ENCODE measurements at places on chromosomes 3 and 15.
A peak's percentile ranks its signal among the peaks of the same experiment; 100 is the strongest.

DNA sequence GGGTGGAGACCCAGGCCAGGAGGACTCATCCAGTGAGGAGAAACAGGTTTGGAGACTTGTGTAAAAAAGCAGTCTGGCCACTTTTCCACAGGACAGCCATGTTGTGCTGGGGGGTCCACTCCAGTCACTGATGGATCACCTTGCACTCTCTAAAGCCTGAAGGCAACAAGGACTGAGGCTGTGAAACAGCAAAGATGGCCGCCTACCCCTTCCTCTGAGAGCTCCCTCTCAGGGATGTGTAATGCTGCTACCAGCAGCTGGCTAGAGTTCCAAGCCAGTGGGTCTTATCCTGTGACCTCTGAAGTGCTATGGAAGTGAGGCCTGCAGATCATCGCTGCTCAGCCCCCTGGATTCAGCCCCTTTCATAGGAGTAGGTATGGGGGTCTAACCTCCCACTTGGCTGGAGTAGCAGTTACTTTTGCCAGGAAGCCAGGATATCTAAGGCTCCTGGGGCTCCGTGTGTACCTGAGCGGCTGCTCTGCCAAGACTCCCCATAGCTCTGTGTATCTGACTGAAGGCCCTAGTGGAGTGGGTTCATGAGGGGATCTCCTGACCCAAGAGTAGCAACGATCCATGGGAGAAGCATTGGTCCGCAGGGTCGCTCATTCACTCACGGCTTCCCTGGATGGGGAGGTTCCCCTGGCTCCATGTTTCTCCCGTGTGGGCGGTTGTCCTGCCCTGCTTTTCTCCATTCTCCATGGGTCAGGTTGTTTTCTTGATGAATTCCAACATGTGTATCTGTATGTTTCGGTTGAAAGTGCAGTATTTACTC lies 69.9 kb upstream of the TNFSF10 start:
- DNase-seq = no peak

DNA sequence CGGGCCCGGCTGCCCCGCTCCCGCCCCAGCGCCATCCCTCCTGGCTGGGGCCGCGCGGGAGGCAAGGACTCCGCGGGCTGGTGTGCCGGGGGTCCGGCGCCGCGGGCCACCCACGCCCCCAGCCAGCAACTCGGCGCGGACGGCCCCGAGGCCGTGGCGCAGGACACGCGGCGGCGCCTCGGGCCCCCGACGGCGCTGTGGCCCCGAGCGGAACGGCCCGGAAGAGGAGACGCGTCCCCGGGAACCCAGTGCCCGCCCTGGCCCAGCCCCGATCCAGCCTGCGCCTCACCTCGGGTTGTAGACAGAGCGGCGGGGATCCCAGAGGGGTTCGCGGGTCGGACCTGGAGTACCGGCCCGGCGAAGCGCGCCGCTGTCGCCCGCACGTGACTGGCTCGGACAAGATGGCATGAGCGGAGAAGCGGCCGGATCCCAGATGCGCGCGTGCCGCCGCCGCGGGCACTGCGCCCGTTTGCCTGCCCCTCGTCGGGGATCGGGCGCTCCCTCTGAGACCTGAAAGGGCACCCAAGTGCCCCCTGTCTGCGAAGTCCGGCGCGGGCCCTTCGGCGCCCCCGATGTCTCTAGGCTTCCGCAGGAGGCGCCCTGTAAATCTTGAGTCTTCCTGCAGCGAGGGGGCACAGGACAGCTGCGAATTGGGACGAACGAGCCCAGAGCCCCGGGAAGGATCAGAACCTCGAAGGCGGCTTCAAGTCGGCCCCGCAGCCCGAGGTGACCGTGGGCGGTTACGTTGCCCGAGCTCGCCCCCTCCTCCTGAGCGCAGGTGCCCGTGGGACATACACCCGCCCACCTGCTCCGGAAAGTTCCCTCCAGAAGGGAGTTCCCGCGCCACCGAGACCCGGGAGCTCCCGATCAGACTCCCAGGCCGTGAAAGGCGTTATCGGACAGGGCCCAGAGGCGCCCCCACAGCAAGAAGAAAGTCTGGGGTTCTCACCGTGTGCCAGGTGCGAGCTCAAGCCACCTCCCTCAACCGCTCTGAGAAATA lies 598 bp upstream of the SFMBT1 start:
- DNase-seq = peak; percentile 35

DNA sequence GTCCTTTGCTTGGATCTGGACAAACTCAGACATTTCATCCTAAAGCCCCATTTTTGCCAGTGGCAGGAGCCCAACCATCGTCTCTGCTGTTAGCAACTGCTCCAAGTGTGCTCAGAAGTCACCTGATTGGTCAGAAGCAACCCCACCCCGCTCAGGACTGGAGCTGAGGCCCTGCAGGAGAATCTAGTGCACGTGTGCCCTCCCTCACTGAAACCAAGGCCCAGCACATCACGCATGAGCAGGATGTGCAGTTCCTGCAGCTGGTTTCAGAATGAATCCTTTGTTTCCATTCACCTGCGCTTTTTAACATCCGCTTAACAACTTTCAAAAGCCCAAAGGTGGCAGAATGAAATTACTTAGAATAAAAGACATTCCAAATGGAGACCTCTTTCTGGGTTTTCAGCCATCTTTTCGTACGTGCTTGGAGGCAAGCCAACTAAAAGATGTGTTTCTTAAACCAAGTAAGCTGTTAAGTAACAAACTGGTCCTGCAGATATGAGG lies 81.2 kb downstream of the SRGAP3 start:
- no peak for DNase-seq

DNA sequence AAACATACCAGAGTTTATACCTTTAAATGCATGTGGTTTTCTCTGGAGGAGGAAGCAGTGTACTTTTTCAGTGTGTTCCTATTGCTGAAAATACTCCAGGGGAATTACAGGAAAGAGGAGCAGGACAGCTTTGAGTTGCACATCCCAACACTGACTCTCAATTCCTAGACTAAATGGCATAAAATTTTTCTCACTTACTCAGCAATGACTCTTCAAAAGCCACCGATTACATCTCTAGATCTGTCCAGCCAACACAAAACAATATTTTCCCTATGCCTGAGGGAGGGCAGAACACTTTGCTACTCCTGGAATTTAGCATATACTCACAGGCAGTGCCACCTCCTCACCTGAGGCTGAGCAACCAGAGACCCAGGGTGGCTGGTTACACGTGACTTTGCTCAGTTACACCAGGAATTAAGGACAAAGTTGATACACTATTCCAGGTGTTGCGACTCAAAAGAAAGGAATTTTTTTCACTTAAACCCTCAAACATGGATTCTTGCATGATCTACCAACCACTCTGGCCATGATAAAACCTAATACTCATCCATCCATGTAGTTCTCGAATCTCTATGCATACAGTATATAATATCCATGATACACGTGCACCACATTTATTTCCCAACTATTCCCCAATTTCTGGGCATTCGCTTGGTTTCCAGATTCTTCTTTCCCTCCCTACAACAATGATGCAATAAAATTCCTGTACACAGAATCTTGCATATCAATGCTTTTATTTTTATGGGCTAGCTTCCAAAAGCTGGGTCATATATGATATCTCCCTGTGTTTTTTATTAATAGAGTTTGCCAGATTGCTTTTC lies 194.6 kb downstream of the THRB start:
- no peak for DNase-seq

- DNase-seq = peak; percentile 70
Observed at GRCh38 chr15:56243163-56244037, at the start of gene RFX7. Gene RFX7 (minus strand): TSS chr15:56243879. CDS start chr15:56243285, 594 bp downstream.

Measured in stimulated activated CD4-positive, alpha-beta T cell treated with anti-CD3 and anti-CD28 coated beads, Interleukin-15, amount 100 ng/mL, for 1 hour (primary cell).